Esophagus squamous epithelium (tissue), 5 donors: ENCODE measurements at places on chromosomes 7 and 10. TPM values are rescaled to one million over a fixed set of nuclear protein-coding genes. Genes with fewer than 3 reads are reported as not detected.

BMI1 gene
- 9.6 TPM for total RNA-seq

GRCh38 chr7:80603940-80604339 is 34.5 kb upstream of the CD36 start:
- no peak overlapping the region for H3K27ac ChIP-seq
- no peaks in the 10 kb centered on the region for H3K4me1 ChIP-seq
- H3K4me3 ChIP-seq, result no peak overlapping the region
- H3K36me3 ChIP-seq, result no peaks in the 10 kb centered on the region

DNA sequence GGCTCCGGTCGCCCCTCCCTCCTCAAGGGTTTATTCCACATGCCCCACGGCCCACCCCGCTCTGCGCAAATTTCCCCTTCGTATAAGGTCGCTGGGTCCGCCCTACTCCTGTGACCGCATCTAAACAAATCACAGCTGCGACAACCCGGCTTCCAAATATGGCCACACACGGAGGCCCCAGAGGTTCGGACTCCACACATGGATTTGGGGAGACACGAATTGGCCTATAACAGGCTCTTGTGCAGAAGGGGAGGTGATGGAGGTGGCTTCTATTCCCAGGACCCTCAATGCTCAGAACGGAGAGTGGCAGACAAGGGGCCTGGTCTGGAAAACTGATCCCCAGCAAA is 90.1 kb downstream of the FOXL3 start:
- peak overlapping the region; percentile 31 for H3K4me3 ChIP-seq
- H3K27ac ChIP-seq, result no peak overlapping the region
- DNase-seq, result no peak
- H3K36me3 ChIP-seq, result no peaks in the 10 kb centered on the region
- H3K27me3 ChIP-seq, result no peaks in the 10 kb centered on the region
- H3K4me1 ChIP-seq, result peaks cover 58% of the 10 kb centered on the region

DNA sequence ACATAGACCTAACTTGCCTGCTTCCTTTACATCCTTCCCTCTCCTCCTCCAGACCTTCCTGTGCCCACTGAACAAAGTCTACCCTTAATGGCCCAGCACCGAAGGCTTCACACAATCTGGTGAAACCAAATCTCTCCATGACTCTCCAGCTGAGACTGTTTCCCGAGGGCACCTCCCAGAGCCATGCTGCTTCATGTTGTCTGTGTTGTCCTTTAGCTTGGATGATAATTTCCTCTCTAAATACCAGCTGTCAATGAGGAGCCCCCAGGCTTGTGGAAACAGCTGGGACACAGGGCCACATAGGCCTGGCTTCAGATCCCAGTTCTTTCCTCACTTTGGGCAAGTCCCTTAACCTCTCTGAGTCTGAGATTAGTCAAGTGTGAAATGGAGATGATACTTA is 54.3 kb downstream of the DLD start:
- H3K27ac ChIP-seq, result no peak overlapping the region
- DNase-seq, result no peak
- H3K36me3 ChIP-seq, result peaks cover 68% of the 10 kb centered on the region
- H3K4me1 ChIP-seq, result peaks cover 16% of the 10 kb centered on the region
- H3K27me3 ChIP-seq, result no peaks in the 10 kb centered on the region
- no peak overlapping the region for H3K4me3 ChIP-seq

DNA sequence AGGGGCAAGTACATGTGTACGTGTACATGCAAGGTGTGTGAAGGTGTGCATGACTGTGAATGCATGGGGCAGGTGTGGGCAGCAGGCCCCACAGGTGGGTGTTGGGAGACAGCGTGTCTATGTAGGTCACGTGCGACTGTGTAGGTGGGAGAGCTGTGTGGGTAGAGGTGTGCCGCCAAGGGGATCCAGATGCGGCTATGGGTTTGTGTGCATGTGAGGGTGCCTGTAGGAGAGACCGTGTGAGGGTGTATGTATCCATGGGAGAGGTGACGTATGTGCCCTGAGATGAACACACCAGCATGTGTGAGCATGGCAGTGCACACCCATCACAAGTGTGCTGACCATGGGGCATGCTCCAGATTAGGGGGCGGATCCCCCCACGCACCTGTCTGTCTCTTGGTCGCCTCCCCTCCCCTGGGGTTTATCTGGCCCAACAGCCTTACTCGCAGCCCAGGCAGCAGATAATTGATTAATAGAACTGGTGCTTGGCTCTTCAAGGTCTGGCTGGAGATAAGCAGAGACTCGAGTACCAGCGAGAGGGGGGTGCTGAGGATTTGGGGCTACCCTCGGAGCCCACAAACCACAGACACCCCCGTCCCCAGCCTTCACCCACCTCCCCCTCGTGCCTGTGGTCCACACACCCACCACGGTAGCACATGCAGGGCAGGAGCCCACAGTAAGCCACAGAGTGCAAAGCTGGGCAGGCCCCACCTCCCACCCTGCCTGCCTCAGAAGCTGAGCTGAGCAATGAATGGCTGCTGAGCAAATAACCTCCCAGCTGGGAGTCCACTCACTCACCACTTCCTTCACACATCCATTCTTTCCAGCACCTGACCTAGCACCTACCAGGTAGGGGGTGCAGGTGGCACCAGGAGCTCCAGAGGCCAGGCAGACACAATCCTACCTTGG is 41.4 kb upstream of the ZMIZ1 start:
- H3K4me3 ChIP-seq, result no peak overlapping the region
- peaks cover 3% of the 10 kb centered on the region for H3K4me1 ChIP-seq
- H3K27me3 ChIP-seq, result no peaks in the 10 kb centered on the region
- H3K36me3 ChIP-seq, result no peaks in the 10 kb centered on the region

DNA sequence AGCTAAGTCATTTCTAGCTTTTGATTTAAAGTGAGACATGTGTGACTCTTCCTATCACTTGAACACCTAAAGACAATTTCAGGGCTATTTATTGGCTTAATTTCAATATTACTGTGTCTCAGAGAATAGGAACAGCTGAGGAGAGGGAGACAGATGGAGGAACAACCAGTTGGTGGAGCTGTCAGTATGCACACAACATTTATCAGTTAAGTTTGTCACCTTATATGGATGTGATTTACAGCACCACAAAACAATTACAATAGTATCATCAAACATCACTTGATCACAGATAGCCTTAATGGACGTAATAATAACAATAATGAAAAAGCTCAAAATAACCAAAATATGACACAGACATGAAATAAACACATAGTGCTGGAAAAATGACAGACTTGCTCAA is 129.6 kb downstream of the NPSR1 start:
- H3K27ac ChIP-seq, result no peak overlapping the region
- H3K36me3 ChIP-seq, result no peaks in the 10 kb centered on the region
- no peak overlapping the region for H3K4me3 ChIP-seq
- no peak for DNase-seq

DNA sequence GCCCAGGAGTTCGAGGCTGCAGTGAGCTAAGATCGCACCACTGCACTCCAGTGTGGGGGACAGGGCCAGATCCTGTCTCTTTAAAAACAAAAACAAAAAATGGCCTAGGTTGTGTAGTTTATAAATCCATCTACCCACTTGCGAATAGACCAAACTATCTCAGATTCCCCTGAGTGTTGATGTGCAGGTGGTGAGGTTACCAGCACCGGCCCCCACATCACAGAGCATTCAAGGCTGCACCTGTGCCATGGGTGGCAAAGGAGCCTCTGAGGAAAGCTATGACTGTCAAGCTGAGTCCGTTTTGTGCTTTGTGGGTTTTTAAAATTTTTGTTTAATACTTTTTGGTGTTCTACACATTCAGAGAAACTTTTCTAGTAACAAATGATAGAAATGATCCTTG is 30.8 kb upstream of the CACUL1 start:
- no peak for DNase-seq
- no peak overlapping the region for H3K4me3 ChIP-seq
- no peaks in the 10 kb centered on the region for H3K4me1 ChIP-seq
- no peaks in the 10 kb centered on the region for H3K36me3 ChIP-seq
- H3K27me3 ChIP-seq, result no peaks in the 10 kb centered on the region
- no peak overlapping the region for H3K27ac ChIP-seq

- H3K36me3 ChIP-seq, result no peaks in the 10 kb centered on the region
- no peaks in the 10 kb centered on the region for H3K4me1 ChIP-seq
- H3K27ac ChIP-seq, result no peak overlapping the region
- no peak for DNase-seq
Observed at GRCh38 chr7:26759108-26759507, 105.3 kb downstream of the SKAP2 start.
